Suprapubic skin (tissue), 4 donors: ENCODE measurements at places on chromosomes 16 and 17. TPM values are rescaled to one million over a fixed set of nuclear protein-coding genes. Genes with fewer than 3 reads are reported as not detected.

Gene CES5A
- not detected for total RNA-seq

Gene KLHL11
- 21.5 TPM for total RNA-seq

Gene SOX15
- total RNA-seq, result 75.1 TPM

Gene OTOP3
- not detected for total RNA-seq

Gene NOS2
- not detected for total RNA-seq

Gene RUNDC1
- total RNA-seq, result 13.9 TPM

Gene TP53TG3C
- not detected for total RNA-seq

Gene PRAC2
- total RNA-seq, result not detected

DNA sequence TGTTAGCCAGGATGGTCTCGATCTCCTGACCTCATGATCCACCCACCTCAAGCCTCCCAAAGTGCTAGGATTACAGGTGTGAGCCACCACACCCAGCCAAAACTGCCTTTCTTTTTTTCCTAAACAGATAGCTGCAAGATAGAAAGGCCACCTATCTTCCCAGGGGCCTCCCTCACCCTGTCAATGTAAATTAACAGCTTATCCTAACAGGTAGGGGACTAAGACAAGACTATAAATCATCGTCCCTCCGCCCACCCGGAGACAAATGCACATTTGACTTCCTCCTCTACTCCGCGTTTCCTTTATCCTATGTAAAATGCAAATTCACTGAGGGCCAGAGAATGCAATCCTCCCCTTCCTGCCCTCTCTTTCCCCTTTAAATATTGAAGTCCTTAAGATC lies 71.4 kb downstream of the MARF1 start:
- H3K4me3 ChIP-seq, result no peak overlapping the region
- no peak for DNase-seq
- no peaks in the 10 kb centered on the region for H3K36me3 ChIP-seq
- peaks cover 20% of the 10 kb centered on the region for H3K4me1 ChIP-seq
- no peak overlapping the region for H3K27ac ChIP-seq

- no peak for DNase-seq
- H3K27ac ChIP-seq, result no peak overlapping the region
- peaks cover 9% of the 10 kb centered on the region for H3K4me1 ChIP-seq
- no peaks in the 10 kb centered on the region for H3K27me3 ChIP-seq
- no peak overlapping the region for H3K4me3 ChIP-seq
These were observed 189.9 kb downstream of the NTN1 start for GRCh38 chr17:9211133-9211765.

- H3K4me3 ChIP-seq, result no peak overlapping the region
- H3K36me3 ChIP-seq, result no peaks in the 10 kb centered on the region
- peaks cover 18% of the 10 kb centered on the region for H3K27me3 ChIP-seq
- H3K4me1 ChIP-seq, result no peaks in the 10 kb centered on the region
These were observed 305.2 kb upstream of the IRX3 start for GRCh38 chr16:54591816-54592246.

DNA sequence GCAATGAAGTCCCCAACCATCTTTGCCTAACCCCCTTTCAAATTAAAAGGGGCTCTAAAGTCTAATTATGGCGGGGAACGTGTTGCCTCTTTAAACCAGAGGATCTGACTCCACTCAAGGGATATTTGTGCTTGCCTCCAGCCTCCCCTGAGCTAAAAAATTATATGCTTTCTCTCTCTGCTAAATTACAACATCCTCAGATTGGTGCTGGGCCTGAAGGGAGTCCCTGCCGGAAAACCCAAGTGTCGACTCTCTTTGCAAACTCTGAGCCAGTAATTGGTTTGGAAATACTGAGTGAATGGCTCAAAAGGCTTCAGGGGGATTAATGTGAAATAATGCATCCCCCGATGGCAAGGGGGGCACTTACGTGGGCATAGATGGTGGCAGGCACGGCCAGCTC lies 208.5 kb upstream of the TNRC6C start:
- H3K27me3 ChIP-seq, result peaks cover 8% of the 10 kb centered on the region
- no peak overlapping the region for H3K4me3 ChIP-seq
- no peaks in the 10 kb centered on the region for H3K4me1 ChIP-seq
- H3K36me3 ChIP-seq, result no peaks in the 10 kb centered on the region
- H3K27ac ChIP-seq, result no peak overlapping the region

DNA sequence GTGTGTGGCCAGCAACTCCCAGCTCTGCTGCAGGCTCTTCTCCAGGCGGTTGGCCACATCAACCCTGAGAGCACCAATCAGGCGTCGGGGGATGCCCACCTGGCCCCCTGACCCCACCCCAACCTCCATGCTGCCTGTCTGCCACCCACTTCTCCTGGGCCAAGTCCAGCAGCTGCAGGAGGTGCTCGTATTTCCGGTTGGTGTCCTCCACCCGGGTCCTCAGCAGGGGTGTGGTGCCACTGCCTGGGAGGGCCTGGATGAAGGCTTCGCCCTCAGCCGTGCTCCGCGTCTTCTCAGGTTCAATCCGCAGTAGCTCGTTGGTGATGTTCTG lies 44.6 kb downstream of the UBN1 start:
- H3K4me1 ChIP-seq, result no peaks in the 10 kb centered on the region
- peaks cover 96% of the 10 kb centered on the region for H3K36me3 ChIP-seq
- H3K4me3 ChIP-seq, result no peak overlapping the region
- no peaks in the 10 kb centered on the region for H3K27me3 ChIP-seq
- H3K27ac ChIP-seq, result no peak overlapping the region

DNA sequence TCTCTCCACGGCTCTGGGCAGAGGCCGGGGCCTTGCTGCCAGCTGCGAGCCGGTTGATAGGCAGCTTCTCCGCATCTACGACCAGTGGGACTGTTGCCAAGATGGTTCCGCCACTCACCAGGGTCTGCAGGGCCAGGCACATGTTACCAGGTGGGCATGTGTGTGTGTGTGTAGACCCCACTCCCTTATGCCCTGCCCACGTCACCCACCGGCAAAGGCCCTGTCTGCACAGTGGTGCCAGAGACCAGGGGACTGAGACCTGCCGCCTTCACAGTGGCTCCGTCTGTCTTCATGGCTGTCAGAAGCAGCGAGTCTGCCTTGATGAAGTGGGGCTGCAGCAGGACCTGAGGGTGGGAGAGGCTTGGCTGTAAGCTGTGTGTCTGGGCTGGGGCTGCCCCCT lies 17.7 kb downstream of the SREBF1 start:
- peaks cover 50% of the 10 kb centered on the region for H3K36me3 ChIP-seq
- H3K27me3 ChIP-seq, result no peaks in the 10 kb centered on the region
- DNase-seq, result no peak
- peaks cover 86% of the 10 kb centered on the region for H3K4me1 ChIP-seq
- H3K4me3 ChIP-seq, result no peak overlapping the region
- peak overlapping the region; percentile 3 for H3K27ac ChIP-seq

- H3K27me3 ChIP-seq, result no peaks in the 10 kb centered on the region
- H3K36me3 ChIP-seq, result no peaks in the 10 kb centered on the region
- peak; percentile 18 for DNase-seq
- no peaks in the 10 kb centered on the region for H3K4me1 ChIP-seq
- H3K4me3 ChIP-seq, result no peak overlapping the region
- no peak overlapping the region for H3K27ac ChIP-seq
These were observed 19.3 kb downstream of the MYLK3 start for GRCh38 chr16:46728806-46729205.

GRCh38 chr16:78897299-78897698 lies 703.2 kb downstream of the MAF start:
- no peaks in the 10 kb centered on the region for H3K27me3 ChIP-seq
- no peaks in the 10 kb centered on the region for H3K36me3 ChIP-seq
- no peak overlapping the region for H3K4me3 ChIP-seq
- no peak overlapping the region for H3K27ac ChIP-seq
- no peak for DNase-seq

DNA sequence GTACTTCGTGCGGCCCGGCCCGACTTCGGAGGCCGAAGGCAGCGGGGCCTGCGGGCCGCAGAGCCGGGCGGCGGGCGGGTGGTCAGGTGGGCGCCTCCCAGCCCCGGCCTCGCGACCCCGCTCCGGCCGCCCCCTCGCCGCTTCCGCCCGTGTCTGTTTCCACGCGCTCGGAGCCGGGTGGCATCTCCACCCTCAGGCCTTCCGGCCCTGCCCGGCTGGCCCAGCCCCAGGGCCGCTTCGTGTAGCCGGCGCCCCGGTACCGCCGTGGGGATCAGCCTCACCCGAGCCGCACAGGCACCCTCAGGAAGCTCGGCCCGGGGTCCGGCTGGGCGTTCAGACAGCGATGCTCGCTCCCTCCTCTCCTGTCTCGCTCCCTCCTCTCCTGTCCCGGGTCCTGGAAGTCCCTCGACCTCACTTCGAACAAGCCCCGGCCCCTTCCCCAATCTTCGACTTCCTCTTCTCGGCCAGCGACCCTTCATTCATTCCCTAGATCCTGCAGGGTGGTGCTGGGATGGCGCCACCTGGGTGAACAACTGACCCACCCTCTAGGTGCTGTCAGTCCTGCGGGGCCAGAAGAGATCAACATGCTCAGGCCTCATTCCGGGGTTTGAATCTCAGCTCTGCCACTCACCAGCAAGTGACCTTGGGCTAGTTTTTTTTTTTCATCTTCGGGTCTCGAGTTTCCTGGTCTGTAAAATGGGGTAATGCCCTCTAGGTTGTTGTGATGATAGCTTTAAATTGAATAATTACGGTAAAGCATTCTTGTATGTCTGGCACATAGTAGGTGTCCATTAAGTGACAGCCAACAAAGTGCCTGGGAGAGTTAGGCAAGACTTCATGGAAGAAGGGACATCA lies 610 bp downstream of the VPS4A start:
- H3K27me3 ChIP-seq, result no peaks in the 10 kb centered on the region
- peaks cover 17% of the 10 kb centered on the region for H3K4me1 ChIP-seq
- peak; percentile 75 for DNase-seq
